HS-27A (cell line): ENCODE measurements at places on chromosomes 1 and 21.

GRCh38 chr1:22680726-22681125 is 27.7 kb downstream of the C1QB start:
- DNase-seq, result no peak

DNA sequence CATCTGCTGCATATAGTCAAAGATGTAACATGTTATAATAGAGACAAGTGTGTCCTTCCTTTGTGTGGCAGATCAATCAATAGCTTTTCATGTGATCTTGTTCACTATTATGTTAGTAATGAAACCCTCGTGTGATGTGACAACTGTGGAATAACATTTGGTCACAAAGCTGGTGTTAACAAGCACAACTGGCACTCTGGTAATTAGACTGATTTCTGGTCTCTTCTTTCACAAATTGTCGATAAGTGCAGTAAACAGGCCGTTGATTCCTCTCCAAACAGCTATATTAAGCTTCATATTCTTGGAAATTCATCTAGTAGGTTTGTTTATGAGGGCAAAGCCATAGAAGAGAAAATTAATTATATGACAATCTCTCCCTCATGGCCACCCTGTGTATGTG is 616.7 kb upstream of the PTBP2 start:
- no peak for DNase-seq

GRCh38 chr1:49995734-49996133 is 28.0 kb downstream of the AGBL4 start:
- DNase-seq, result no peak

DNA sequence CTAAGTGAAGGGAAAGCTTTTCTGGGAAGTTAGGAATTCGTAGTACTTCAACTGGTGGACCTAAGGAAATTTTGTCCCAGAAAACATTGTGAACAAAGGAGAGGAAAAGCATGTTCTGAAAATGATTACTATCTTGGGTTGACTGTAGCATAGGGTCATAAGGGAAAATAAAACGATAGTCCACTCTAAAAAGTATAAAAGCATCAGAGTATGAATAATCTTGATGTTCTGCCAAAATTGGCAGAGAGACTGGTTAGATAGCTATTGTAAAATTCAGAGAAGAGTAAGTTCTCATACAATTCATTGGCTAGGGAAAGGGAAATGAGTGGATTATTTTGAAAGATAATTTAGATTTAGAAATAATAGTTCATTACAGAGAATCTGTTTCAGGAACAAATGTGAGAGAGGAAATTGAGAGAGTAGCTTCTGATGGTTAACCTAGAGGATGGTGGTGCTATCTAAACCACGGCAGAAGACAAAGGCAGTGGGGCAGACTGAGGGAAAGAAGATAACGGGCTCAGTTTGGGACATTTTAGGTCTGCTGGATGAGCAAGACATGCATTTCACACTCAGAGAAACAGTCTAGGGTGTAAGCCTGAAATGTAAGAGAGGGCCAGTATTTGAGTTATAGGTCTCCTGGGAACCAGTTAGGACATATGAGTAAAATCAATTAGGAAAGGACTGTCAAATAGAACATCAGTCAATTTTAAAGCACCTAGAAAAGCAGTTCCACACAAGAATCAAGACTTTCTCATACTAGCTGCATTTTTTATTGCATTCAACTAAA is 799.3 kb upstream of the CXADR start:
- no peak for DNase-seq

DNA sequence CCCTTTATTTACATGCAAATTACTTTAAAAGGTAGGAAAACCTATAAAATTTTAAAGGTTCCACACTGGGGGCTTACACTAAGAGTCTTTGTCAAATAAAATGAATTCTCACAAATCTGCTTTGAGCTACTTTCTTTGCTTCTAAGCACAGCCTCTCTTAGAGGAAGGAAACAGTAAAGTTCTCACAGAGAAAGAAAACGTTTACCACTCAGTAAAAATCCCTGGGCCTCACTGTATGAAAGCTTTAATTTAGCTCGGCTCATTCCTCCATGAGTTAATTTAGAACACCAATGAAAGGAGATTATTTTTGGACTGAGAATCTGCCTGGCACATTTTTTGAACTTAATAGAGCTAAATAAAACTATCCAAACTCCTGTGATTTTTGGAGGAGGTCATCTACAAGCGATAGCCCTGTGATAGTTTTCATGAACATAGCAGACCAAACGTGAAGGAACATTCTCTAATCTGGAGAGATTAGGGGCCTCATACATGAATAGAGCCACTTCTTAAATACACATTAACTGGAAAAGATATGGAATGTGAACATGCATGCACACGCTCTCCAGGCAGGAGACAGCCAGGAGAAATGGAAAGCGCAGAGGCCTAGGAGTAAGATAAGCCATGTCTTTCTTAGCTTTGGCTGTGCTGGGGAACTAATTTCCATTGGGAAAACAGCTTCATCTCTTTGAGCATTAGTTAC is 32.8 kb downstream of the PRRX1 start:
- no peak for DNase-seq

DNA sequence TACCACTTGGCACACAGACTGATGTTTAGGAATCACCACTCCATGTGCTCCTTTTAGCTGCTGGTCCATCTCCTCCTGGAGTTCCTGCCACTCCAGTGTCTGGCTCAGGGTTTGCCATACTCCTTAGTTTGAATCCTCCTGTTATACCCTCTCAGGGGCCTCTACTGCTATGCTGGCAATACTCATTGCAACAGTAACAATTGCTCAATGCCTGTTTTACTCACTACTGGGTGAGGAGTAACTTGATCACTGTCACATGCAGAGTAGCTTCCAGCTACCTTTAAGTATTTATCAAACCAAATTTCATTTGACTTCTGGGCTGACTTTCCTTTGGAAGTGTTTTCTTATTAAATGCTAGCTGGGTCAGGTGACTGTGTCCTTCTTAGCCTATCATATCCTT is 107.2 kb upstream of the WLS start:
- DNase-seq, result no peak

GRCh38 chr1:181100015-181100905 is 11.8 kb downstream of the IER5 start:
- no peak for DNase-seq

DNA sequence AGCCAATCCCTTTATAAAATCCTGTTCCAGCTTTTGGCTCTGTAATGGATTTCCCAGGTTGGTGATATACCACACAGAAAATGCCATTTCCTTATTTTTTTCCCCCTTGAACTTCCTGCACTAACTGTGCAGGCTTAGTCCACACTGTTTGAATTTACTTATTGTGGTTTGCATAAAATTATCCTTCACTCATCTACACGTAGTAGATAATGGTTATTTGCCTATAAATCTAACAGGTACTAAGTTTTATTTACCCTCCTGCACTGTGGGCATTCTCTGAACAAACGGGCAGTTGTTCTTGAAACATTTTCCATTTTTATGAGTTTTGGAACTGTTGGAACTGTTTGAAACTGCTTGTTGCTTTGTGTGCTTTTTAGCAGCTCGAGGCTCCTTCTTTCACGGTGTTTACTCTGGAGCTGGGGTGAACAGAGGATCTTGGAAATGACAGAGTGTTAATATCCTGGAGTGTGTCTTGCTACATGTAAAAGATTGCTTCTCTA is 23.0 kb upstream of the KIFAP3 start:
- no peak for DNase-seq

DNA sequence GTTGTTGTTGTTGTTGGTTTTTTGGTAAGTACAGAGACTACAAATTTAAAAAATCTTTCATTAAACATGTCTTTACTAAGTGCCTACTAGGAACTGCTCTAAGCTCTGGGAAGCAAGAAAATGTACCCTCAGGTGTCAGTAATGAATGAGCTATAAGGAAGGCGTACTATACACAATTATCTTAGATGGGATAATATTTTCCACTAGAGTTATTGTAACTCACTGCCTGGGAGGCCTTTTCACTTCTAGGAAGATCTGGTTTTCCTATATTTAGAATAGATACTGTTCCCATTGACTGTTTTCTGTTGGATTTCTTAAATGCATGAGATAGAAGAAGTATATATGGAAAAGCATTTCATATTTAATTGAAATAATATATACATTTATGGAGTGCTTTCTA is 19.6 kb downstream of the CLIC4 start:
- no peak for DNase-seq

DNA sequence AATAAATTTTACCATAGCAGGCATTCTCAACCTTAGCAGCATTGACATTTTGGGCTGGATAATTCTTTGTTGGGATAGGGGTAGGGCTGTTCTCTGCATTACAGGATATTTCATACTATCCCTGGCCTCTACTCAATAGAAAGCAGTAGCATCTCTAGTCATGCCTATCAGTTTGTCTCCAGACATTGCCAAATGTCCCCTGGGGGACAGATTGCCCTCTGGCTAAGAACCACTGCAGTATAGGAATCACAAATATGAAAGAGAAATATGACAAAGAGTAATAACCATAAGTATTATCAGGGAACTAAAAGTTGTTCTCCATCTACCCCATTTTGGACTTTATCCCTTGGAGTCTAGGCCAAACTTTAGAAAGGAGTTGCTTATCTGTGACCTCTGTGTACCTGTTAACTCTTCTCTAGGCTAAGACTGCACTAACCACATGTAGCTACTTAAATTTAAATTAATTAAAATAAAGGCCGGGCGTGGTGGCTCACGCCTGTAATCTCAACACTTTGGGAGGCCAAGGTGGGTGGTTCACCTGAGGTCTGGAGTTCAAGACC is 76.1 kb downstream of the AGO3 start:
- no peak for DNase-seq

- no peak for DNase-seq
Measured at GRCh38 chr1:239909898-239910297, 181.8 kb upstream of the FMN2 start.

- DNase-seq, result no peak
Measured at GRCh38 chr1:86714561-86715244, 10.3 kb downstream of the SH3GLB1 start.

DNA sequence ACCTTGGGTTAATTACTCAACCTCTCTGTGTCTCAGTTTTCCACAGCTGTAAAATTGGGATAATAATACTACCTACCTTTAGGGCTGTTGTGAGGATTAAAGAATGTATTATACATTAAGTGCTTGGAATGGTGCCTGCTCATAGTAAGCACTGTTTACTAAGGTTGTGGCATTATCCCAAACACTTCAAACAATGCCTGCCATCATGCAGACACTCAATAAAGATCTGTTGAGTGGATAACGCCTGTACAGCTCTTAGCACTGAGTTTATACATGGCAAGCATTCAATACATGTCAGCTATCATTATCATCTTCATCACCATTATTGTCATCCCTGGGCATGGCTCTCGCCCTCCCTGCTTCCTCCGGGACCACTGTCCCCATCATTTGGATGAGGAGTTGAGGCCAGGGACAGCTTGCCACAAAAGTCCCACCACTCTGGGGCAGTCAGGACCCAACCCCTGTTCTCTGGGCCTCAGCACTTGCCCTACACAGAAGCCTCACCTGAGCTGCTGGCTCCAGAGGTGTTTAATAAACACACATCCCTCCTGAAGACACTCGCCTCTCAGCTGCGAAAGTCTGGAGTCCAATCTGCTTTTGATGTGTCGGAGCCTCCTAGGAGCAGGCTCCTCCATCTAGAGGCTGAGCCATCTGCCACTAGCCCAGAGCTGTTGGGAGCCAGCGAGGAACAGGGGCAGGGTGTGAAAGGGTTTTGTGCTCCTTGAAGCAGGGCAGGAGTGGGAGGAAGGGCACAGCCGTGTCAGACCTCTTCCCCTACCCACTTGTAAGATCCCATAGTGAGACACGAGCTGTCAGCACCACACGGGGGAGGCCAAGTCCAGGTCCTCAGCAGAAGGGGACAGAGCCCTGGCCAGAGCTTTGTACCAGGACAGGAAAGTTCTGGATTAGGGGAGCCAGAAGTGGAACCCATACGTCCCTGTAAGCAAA is 80.9 kb upstream of the ZC3H12A start:
- no peak for DNase-seq

GRCh38 chr1:39220891-39221870 is 16.7 kb downstream of the MACF1 start:
- DNase-seq, result no peak

GRCh38 chr1:159223004-159223403 is 18.3 kb downstream of the ACKR1 start:
- DNase-seq, result no peak

- DNase-seq, result no peak
Measured at GRCh38 chr1:96487971-96488370, 233.6 kb upstream of the PTBP2 start.

GRCh38 chr1:31800674-31800967 is 15.2 kb downstream of the SPOCD1 start:
- DNase-seq, result no peak

DNA sequence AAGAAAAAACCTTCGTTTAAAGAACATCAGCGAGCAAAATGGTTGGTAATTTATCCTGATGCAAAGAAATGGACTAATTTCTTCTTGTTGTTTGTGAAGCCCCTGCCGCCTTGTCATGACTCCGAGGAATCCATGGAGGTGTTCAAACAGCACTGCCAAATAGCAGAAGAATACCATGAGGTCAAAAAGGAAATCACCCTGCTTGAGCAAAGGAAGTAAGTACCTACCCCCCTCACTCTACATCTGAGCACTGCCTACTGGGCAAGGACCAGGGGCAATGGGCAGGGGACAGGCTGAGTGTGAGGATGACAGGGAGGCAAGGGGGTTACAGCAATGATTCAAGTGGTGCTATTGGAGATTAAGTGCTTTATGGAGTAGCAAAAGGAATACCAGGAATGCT is 29.4 kb downstream of the MAP3K7CL start:
- no peak for DNase-seq

GRCh38 chr1:20318971-20319370 is 28.3 kb downstream of the VWA5B1 start:
- no peak for DNase-seq

DNA sequence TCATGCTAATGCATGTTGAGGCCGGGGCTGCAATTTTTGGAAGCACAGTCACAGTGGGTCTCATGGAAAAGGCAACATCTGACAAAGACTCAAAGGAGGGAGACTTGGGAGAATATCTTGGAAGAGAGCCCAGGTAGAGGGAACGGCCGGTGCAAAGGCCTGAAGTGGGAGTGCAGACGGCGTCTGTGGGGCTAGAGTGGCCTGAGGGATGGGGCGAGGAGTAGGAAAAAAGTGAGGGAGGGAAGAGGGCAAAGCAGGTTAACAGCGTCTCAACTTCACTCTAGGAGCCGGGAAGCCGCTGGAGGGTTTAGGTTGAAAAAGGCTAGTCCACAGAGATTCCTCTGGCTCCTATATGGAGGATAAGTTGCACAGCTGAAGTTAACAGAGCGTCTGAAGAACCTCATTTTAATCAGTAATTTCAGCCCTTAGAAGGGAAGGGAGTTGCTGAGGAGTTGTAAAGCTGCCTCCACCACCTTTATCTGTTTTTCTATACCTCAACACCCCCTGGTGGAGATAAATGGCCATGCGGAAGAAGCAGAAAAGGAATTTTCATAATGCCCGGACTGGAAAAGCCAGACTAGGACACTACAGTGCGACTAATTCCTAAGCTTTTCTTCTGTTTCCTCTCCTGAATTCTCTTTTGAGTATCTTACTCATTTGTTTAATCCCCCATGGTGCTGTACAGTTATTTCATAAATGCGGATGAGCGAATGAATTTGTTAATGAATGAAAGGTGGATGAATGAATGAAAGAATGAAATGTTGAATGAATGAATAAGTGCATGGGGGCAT is 78.7 kb upstream of the ZNF281 start:
- DNase-seq, result peak; percentile 49
